Dermis blood vessel endothelial cell (primary cell): ENCODE measurements at places on chromosomes 3 and 15. TPM values are rescaled to one million over a fixed set of nuclear protein-coding genes. Genes with fewer than 3 reads are reported as not detected.

The FRMD5 gene
- 1.5 and 3.4 TPM in 2 replicates for total RNA-seq

GRCh38 chr15:70503073-70503745 lies 260.1 kb downstream of the UACA start:
- no peak for DNase-seq

- no peak for DNase-seq
Measured at GRCh38 chr3:168575750-168576149, 480.0 kb upstream of the GOLIM4 start.

DNA sequence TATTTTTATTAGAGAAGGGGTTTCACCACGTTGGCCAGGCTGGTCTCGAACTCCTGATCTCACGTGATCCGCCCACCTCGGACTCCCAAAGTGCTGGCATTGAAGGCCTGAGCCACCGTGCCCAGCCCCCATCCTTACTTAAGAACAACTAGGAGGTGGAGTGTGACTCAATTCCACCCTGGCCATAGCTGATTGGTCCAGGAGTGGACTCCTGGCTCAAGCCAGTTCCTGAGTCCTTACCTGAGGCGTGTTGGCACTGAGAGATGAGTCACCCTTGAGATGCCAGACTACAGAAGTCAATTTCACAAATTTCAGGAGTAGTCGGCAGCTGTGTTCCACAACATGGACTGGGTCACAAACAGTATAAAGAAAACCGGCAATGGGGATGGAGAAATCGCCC lies 124.2 kb downstream of the SHQ1 start:
- no peak for DNase-seq

The MESP2 gene
- 0.28 TPM in 1 of 2 replicates, not detected in the other for total RNA-seq

GRCh38 chr15:55696221-55696620 lies 46.7 kb downstream of the PRTG start:
- DNase-seq = no peak

DNA sequence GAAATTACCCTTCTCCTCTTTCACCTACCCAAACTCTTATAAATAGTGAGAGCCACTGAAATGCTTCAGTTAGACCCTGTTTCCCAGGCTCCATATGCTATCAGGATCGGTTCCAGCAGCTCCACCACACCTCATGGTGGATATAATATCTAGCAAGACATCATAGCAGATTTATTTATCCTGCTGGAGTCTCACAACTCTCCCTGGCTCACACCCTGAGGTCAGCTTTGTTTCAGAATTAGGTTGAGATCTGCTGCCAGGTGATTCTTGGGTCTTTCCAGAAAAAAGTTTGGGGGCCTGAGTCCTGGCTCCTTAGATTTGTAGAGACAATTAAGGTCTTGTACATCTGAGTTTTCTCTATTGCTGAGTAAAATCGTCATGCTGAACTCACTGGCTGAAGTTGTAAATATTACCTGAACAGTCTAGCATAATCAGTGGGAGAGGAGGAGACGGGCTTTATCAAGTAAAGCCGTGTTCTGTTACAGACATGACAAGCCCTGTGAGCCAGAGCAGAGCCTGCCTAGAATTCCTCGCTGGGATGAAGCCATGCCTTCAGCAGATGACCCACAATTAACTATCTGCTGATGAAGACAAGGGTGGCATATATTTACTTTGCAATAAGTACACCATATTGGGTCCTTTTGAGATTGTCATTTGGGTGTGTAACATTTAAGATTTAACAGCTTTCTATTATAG lies 131.6 kb downstream of the STAC start:
- no peak for DNase-seq
